ENCODE measurements at places on chromosomes 7 and 10.
A peak's percentile ranks its signal among the peaks of the same experiment; 100 is the strongest.

DNA sequence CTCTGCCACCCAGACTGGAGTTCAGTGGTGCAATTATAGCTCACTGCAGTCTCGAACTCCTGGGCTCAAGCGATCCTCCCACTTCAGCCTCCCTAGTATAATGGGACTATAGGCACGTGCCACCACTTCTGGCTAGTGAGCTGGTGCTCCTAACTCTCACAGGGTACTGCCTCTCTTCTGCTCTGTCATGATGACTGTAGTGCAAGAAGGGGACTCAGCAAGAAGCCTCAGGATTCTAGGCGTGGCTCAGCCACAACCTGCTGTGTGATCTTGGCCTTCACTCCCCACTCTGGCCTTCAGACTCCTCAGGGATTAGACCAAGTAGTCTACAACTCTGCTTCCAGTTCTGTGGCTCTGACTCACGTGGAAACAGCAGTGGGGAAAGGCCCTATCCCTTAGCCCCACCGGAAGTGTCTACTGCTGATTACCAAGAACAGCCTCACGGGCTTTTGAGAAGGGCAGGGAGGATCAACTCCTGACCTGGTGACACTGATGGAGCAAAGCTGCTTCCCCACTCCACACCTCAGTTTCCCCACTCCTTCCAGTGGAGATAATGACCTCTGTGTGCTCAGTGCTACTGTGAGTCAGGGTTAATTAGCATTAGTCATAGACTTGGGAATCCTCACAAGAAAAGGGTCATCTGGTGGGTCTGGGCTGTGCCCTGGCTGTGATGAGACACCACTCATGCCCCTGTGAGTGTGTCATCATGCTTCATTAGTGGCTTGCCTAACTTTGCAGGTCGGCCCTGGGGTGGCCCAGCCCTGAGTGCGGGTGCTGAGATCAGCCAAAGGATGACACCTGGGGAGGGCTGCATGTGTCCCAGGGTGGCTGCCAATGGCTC, 41.1 kb downstream of the ZC3HC1 start:
- no peak overlapping the region for H3K4me3 ChIP-seq
- H3K36me3 ChIP-seq, result no peaks in the 10 kb centered on the region
- H3K27ac ChIP-seq, result peak overlapping the region; percentile 36
- peak; percentile 95 for DNase-seq

DNA sequence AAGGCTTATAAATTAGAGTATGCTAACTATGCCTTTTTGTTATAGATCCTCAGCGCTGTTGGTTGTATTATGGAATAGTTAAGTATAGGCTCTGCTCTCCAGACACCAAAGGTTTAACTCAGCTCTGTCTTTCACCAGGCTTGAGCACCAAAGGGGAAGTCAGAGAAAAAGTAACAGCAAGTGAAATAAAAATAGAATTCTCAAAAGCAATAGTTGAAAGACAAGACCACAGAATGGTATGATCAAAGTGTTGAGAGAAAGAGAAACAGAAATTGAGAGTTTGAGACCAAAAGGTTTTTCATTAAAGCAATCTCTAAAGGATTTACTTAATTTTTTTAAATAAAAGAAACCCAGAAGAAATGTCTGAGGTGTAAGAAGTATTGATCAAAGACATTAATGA, 529.8 kb upstream of the C7orf33 start:
- H3K36me3 ChIP-seq, result no peaks in the 10 kb centered on the region
- H3K4me1 ChIP-seq, result no peaks in the 10 kb centered on the region
- DNase-seq, result no peak
- H3K4me3 ChIP-seq, result no peak overlapping the region

GRCh38 chr7:71130031-71130679, 1.8 kb upstream of the GALNT17 start:
- no peak overlapping the region for H3K27ac ChIP-seq
- no peak for DNase-seq
- H3K36me3 ChIP-seq, result no peaks in the 10 kb centered on the region
- peaks cover 19% of the 10 kb centered on the region for H3K27me3 ChIP-seq

DNA sequence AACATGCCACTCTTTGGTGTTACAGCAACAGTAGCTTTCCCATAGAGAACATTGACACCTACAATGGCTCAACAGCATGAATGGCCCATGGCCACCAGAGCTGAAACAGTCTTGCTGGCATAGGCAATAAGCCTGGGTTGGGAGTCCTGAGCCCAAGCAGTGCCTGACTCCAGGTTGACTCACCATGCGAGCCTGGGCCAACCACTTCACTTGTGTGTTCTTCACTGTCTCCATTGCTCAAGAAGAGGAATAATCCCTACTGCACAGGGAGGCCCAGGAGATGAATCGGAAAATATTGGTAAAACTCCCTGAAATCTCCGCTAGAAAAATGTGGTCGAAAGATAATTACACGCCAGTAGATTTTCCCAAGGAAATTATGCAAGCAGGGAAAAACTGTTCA, 89.2 kb upstream of the INHBA start:
- no peak overlapping the region for H3K4me3 ChIP-seq
- H3K4me1 ChIP-seq, result peaks cover 2% of the 10 kb centered on the region
- H3K36me3 ChIP-seq, result no peaks in the 10 kb centered on the region
- no peaks in the 10 kb centered on the region for H3K27me3 ChIP-seq

- no peak overlapping the region for H3K27ac ChIP-seq
- DNase-seq, result no peak
- H3K27me3 ChIP-seq, result no peaks in the 10 kb centered on the region
- H3K4me3 ChIP-seq, result no peak overlapping the region
- H3K36me3 ChIP-seq, result peaks cover 4% of the 10 kb centered on the region
Observed at GRCh38 chr7:127761196-127761595, 109.2 kb downstream of the SND1 start.

- no peak overlapping the region for H3K4me3 ChIP-seq
- no peaks in the 10 kb centered on the region for H3K36me3 ChIP-seq
- H3K27me3 ChIP-seq, result no peaks in the 10 kb centered on the region
- DNase-seq, result no peak
- H3K4me1 ChIP-seq, result peaks cover 4% of the 10 kb centered on the region
- H3K27ac ChIP-seq, result no peak overlapping the region
Observed at GRCh38 chr10:70508912-70509756, 30.6 kb downstream of the PALD1 start.

- H3K36me3 ChIP-seq, result no peaks in the 10 kb centered on the region
- no peaks in the 10 kb centered on the region for H3K4me1 ChIP-seq
- DNase-seq, result peak; percentile 45
- no peak overlapping the region for H3K27ac ChIP-seq
Observed at GRCh38 chr10:75048669-75049098, 62.8 kb upstream of the SAMD8 start.

- H3K36me3 ChIP-seq, result no peaks in the 10 kb centered on the region
- peaks cover 4% of the 10 kb centered on the region for H3K4me1 ChIP-seq
- H3K27ac ChIP-seq, result no peak overlapping the region
Observed at GRCh38 chr10:46327685-46328084, 40.9 kb downstream of the ANTXRL start.

DNA sequence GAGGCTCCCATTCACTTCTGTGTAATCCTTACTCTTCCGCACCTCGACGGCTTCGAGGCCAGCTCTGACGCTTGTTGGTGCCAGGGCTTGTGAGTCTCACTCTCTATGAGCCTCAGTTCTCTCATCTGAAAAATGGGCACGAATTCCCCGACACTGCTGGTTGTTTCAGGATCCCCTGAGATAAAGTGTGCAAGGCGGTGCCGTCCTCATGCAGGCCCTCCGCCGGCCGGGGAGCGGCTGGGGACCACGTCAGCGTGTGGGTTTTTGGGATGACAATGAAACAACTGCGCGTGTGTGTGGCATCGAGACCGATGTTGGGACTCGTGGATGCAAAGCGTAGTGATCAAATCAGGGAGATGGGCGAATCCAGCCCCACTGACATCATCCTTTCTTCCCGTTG, 75.6 kb downstream of the FOXL3 start:
- no peaks in the 10 kb centered on the region for H3K27me3 ChIP-seq
- no peak for DNase-seq
- H3K4me3 ChIP-seq, result no peak overlapping the region
- no peak overlapping the region for H3K27ac ChIP-seq
- H3K4me1 ChIP-seq, result peaks cover 15% of the 10 kb centered on the region
- H3K36me3 ChIP-seq, result no peaks in the 10 kb centered on the region

DNA sequence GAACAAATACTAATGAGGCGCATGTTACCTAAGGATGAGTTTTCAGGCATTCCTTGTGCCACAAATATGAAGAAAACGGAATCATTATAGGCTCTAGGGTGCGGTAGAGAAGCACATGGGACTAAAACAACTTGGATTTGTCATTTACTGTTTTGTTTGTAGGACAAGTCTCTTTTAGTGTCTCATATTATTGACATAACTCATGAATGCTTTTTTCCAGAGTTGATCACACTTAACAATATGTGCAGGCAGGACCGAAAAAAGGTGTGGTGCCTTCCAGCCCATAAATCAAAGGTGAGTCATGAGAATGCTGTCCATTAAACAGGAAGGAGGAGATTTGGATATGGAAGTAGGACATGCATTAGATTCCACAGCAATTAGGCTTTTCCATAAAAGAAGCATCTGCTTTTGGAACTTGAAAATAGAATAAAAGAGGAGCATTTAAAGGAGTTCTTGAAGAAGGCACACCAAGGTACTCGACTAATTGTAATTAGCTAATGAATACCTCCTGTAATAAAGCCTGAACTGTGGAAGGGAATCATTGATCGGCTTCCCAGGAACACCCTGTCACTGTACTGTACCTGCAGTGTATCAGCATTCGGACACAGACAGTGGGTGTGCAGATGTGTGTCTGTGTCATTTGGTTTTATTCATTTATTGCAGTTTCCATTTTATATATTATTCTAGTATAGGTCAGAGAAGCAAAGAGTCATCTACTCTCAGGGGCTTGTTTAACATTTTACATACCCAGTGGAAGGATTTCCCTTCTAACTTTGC, 119.7 kb upstream of the KLF14 start:
- H3K4me1 ChIP-seq, result no peaks in the 10 kb centered on the region
- peak; percentile 83 for DNase-seq
- H3K27ac ChIP-seq, result no peak overlapping the region
- H3K4me3 ChIP-seq, result no peak overlapping the region

Measured in trophoblast cell (in vitro differentiated cells and primary cell).